CD4-positive, alpha-beta T cell (primary cell): ENCODE measurements at places on chromosomes 6 and 20.

- no peak for DNase-seq
Observed at GRCh38 chr6:87213364-87213763, 58.0 kb downstream of the ZNF292 start.

DNA sequence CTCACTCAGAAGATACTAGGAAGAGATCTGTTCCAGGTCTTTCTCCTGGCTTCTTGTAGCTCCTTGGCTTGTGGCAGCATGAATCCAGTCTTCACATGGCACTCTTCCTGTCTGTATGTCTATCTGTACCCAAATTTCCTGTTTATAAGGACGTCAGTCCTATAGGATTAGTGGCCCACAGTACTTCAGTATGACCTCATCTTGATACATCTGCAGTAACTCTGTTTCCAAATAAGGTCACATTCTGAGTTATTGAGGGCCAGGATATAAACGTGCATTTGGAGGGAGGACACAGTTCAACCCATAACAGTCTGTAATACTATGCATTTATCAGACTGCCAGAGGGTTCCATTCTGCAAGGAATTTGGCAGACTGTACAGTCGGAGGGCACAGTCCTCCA lies 57.6 kb upstream of the DYNLRB1 start:
- DNase-seq = no peak

GRCh38 chr6:41536795-41537758 lies 9.1 kb upstream of the FOXP4 start:
- no peak for DNase-seq

- no peak for DNase-seq
Observed at GRCh38 chr20:62263396-62263795, 25.1 kb downstream of the OSBPL2 start.

- no peak for DNase-seq
Observed at GRCh38 chr20:53244711-53245110, 272.6 kb downstream of the TSHZ2 start.

GRCh38 chr20:14740380-14740779 lies 403.0 kb upstream of the FLRT3 start:
- no peak for DNase-seq

GRCh38 chr6:33583591-33584155 lies 3.6 kb upstream of the BAK1 start:
- no peak for DNase-seq

DNA sequence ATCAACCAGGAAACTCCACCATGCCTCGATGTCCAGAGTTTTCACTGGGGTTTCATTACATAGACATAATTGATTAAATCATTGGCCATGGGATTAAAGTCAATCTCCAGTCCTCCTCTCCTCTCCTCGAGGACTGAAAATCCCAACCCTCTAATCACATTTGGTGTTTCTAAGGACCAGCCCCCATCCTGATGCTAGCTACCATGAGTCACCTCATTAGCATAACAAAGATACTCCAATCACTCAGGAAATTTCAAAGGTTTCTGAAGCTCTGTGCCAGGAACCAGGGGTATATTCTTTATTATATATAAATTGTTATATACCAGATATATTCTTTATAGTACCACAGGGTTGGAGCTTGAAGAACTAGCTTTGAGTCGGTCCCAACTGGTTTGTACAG lies 212.9 kb upstream of the PRND start:
- no peak for DNase-seq

DNA sequence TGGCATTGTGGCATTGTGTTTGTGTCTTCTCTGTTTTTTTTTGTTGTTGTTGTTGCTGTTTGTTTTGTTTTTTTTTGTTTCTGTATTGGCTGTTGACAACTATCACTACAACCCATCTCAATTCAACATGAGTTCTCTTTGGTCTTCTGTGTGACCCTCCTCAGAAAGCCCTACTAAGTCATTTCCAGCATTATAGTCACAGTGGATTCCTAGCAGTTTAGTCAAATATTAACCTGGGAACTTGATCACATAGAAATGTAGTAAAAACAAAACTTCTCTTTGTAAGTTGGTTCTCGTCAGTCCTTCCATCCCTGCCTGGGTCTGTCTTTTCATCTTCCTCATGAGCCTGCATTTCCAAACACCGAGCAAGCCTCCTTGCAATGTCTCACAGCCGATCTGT lies 16.8 kb downstream of the SLC17A2 start:
- no peak for DNase-seq

- DNase-seq = no peak
Observed at GRCh38 chr20:21182832-21183563, 57.1 kb downstream of the KIZ start.

DNA sequence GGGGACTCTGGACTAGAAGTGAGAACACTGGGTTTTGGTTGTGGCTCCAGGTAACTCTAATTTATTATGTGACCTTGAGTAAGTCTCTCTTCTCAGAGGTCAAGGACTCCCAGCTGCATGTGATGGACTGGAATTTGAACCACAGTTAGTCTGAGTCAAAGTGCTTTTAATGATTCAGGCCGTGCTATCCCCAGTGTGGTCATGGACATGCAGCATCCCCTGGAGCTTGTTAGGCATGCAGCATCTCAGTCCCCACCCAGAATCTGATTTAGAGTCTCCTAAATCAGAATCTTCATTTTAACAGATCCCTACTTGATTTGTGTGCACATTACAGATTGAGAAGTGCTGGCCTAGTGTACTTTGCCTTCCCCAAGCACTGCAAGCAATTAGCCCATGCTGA lies 74.2 kb downstream of the TOX2 start:
- no peak for DNase-seq

GRCh38 chr6:115120391-115120790 lies 777.6 kb upstream of the HS3ST5 start:
- DNase-seq = no peak

GRCh38 chr6:111888928-111889695 lies 15.9 kb upstream of the FYN start:
- no peak for DNase-seq

DNA sequence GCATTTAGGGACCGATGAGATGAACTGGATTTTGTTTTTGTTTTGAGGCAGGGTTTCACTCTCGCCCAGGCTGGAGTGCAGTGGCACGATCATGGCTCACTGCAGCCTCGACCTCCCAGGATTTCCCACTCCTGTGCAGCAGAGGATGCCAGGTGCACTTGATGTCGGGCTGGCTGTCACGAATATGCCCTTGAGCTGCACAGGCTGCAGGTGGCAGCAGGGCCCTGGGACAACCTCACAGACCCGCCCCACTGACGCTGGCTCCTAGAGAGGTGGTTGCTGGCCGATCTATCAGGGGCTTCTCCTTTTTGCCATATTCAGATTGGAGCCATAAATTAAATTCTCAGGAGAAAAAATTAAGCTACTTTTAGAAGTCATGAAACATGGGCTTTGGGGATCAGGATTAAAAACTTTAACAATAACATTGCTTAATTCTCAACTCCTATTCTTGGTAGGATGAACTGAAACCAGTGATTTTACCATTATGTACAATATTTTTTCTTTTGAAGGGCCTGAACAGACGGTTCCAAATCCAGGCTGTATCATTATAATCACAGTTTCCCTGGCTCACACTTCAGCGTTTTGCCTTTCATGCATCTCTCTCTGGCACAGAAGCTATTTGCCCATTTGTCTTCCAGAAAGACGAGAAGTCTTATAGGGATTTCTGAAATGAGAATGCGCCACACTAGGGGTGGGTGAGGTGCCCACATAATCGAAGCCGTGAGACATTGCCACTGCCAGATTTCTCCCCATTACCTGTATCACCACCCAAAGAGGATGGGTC lies 32.4 kb downstream of the NQO2 start:
- no peak for DNase-seq

DNA sequence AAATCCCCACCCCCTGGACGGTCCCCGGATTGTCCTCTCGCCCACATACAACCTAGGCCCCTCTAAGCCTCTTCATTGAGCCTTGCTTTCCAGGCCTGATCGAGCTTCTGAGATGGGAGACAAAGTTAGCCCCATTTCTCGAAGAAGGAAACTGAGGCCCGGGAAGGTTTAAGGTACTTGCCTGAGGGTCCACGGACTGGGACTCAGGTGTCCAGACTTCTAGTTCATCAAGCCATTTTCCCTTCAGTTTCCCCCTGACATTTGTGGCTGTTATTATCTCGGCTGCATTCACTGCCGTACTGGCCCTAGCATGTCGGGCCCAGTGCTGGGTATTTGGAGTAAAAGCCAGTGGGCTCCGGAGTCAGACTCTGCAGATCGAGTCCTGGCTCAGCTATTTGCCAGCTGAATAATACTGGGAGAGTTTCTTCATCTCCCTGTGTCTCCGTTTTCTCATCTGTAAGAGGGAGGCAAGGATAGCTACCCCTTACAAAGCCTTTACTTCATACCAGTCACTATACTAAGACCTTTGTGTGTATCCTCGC lies 633 bp downstream of the RPRD1B start:
- DNase-seq = no peak

- DNase-seq = no peak
Observed at GRCh38 chr20:50309280-50309763, 118.7 kb downstream of the CEBPB start.

- DNase-seq = no peak
Observed at GRCh38 chr20:62049342-62050165, 16.1 kb downstream of the TAF4 start.

GRCh38 chr6:116666869-116667268 lies 1.7 kb downstream of the ZUP1 start:
- no peak for DNase-seq

DNA sequence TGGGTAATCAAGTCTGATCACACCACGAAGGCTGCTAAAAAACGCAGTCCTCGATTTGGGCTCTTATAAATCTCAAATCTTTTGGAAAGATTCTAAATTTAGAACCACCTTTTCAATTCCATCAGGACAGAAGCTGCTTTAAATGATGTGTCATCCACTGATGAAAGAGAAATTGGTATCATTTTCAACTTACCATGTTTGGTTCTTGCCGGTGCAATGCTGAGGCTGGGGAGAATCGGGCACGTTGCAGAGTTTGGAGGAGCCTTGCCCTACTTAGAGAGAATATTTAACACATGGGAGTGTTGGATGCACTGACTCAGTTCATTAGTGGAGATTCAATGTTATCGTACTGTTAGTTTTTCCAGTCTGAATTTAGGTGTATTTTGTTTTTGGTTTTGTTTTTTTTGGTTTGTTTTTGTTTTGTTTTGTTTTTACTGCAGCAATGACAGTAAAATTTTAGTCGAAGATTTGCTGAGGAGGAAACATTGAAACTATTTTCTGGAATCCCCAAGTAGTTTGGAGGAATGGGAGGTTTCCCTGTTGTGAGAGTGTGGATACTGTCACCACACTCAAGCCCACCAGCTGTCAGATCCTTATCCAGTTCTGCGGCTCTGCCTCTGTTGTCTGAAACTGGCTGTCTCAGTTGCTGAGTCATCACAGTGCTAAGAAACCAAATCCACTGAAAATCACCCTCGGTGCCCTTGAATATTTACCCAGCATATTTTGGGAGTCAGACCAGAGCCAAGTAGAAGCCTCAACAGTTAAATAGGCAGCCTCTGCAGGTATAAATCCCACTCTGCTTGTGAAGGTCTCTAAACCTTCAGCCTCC lies 497.0 kb downstream of the BTBD3 start:
- DNase-seq = no peak

GRCh38 chr20:20327746-20328145 lies 40.2 kb upstream of the INSM1 start:
- DNase-seq = no peak

DNA sequence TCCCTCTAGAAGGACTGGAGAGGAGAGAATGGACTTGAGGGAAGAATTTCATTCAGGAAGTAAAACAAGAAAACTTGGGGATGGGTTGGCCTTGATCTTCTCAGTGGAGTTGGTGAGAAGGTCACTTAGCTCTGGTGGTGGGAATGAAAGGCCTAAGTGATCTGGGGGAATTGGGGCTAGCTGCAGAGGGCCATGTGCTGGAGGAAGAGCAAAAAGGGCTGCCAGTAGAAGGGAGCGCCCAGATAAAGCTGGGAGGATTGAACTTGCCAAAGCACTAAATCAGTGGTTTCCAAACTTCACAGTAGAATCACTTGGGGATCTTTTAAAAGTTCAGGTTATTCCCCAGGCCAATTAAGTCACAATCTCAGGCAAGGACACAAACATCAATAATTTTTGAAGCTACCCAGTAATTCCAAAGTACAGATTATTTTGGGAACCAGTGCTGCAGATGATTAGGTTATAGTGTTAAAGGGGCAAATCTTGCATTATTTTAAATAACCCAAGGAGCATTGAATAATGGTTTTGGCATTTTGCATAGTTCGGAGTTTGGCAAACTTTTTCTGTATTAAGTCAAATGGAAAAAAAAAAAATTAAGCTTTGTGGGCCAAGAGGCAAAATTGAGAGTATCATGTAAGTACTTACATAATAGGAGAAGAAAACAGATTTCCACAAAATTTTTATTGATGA lies 36.5 kb upstream of the RFPL4B start:
- no peak for DNase-seq

GRCh38 chr6:30656513-30656912 lies 9.6 kb downstream of the C6orf136 start:
- no peak for DNase-seq

- no peak for DNase-seq
Observed at GRCh38 chr6:142246960-142247359, 54.8 kb upstream of the ADGRG6 start.

- DNase-seq = no peak
Observed at GRCh38 chr6:112193117-112193516, 61.2 kb downstream of the LAMA4 start.

GRCh38 chr6:130204322-130204721 lies 18.4 kb downstream of the SAMD3 start:
- DNase-seq = no peak

DNA sequence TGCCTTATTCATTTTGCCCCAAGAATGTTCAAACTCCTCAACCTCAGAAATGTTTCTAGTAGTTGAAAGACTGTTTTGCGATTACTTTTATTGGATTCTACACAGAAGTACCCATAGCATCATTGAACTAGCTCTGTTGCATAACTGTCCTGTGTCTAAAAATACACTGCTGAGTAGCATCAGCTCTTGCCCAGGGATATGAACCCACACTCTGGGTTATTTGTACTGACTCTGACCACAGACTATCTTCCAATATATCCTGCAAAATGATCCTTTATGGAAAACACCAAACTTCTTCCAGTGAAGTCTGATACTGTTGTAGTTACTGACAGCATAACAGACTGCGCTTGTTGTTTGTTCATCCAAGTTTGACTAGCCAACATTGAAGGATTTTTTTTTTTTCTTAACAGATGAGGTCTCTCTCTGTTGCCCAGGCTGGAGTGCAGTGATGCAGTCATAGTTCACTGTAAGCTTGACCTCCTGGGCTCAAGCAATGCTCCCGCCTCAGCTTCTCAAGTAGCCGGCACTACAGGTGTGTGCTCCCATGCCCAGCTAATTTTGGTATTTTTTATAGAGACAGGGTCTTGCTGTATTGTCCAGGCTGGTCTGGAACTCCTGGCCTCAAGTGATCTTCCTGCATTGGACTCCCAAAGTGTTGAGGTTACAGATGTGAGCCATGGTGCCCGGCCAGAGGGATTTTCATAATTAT lies 49.9 kb downstream of the TULP4 start:
- DNase-seq = no peak

- DNase-seq = no peak
Observed at GRCh38 chr6:14174226-14174625, 56.7 kb downstream of the CD83 start.

DNA sequence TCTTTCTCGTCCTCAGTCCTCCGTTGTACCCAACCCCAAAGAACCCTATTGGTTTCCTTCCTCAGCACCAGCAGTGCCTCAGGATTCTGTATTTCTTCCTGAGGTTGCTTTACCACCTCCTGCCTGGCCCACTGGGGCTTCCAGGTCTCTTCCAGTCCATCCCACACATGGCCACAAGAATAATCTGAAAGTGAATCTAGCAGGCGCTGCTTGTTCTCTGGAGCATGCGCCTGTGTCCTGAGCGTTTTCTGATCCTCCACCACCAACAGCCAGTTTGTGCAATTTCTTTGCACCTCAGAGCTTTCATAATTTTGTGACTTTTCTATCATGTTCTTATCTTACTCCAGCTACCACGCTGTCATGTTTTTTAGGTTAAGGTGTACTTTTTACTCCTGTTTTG lies 11.6 kb upstream of the HSP90AB1 start:
- no peak for DNase-seq
